ENCODE measurements at places on chromosomes 6 and 20.

GRCh38 chr6:152004036-152004566 lies 196.6 kb downstream of the ESR1 start:
- DNase-seq, result no peak

- DNase-seq, result no peak
These were observed 1.3 kb downstream of the PTGIS start for GRCh38 chr20:49566401-49567364.

DNA sequence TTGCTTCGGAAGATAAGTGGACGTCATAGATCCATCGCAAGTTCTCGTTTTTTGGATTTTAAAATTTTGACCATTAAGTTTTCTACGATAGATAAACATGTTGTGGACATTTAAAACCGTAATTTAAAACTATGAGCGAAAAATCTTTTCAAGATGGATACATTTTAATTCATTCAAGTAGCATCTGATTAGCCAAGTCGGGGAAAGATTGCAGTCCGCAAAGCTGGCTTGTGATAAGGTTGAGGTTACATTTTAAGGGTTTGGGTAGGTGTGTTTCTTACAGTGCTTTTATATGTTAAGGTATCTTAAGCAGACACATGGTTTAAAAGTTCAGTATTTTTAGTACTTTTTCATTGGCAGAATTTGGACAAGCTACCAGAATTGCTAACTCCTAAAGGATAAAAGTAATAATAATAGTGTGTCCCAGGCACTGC lies 1.2 kb downstream of the WTAP start:
- DNase-seq, result no peak

- DNase-seq, result no peak
These were observed 1.8 kb upstream of the CLVS2 start for GRCh38 chr6:122994256-122994655.

DNA sequence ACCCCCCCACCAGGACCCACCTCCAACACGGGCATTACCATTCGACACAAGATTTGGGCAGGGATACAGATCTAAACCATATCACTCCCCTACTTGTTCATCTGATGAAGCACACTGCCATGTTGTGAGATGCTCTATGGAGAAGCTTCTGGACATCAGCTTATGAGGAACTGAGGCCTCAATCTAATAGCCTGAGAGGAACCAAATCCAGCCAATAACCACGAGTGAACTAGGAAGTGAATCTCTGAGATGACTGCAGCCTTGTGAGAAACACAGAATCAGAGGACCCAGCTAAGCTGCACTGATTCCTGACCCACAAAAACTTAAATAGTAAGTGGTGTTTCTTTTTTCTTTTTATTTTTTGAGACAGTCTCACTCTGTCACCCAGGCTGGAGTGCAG lies 21.6 kb upstream of the ZBTB2 start:
- DNase-seq, result no peak

DNA sequence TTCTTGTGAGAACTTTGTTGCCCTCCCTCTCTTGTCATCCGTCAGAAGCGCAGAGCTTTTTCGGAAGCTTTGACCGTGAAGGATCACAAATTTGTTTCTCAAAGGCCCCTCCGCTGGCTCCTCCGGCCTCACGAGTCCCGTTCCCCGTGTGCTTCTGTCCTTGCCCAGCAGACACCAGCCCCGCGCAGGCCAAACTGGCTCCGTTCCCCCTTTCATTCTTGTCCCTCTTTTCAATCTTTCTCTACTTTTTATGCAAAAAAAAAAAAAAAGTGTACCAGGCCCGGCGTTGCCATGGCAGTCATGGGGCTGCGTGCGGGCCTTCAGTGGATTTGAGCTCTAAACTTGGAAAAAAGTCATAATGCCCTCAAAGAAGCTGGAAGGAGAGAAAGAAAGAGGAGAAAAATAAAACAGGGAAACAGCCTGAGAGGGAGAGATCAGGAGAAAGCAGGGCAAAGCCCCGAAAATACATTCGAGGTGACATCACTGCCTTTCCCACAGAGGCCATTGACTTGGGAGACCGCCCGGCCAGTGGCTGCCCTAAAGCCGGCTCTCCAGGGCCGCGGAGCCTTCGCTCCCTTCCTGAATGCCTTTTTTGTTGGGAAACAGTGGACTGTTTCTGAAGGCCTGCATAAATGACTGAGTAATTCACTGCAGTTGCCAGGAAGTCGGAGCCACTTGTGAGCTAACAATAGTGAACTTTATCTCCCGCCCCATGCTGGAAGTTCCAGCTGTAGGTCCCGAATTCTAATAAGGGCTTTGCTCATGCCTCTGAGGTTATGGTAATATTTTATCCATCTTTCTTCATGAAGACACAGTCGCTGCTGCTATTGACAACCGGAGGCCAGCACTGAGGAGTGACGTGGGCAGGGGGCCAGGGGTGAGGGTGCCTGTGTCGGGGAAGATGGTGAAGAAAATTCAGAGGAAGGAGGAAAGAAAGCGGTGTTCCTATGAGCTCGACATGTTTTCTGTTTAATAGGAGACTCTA lies 670.9 kb downstream of the QKI start:
- DNase-seq, result no peak

DNA sequence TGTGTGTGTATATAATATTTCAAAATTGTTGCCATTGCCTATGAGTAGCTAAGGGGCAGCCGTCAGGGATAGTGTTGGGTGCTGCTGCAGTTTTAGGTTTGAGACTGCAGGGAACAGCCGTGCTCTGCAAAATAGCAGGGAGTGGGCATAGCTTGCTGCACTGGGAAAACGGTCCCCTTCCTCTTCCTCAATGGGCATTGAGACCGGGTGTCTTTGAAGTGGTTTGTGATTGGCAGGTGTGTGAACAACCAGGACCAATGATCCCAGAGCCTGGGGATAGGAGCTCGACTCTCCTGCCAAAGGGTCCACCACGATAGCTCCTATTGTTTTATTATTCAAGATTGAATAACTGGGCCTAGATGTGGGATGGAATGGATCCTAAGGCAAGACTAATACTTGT lies 5.1 kb upstream of the EBF4 start:
- no peak for DNase-seq

DNA sequence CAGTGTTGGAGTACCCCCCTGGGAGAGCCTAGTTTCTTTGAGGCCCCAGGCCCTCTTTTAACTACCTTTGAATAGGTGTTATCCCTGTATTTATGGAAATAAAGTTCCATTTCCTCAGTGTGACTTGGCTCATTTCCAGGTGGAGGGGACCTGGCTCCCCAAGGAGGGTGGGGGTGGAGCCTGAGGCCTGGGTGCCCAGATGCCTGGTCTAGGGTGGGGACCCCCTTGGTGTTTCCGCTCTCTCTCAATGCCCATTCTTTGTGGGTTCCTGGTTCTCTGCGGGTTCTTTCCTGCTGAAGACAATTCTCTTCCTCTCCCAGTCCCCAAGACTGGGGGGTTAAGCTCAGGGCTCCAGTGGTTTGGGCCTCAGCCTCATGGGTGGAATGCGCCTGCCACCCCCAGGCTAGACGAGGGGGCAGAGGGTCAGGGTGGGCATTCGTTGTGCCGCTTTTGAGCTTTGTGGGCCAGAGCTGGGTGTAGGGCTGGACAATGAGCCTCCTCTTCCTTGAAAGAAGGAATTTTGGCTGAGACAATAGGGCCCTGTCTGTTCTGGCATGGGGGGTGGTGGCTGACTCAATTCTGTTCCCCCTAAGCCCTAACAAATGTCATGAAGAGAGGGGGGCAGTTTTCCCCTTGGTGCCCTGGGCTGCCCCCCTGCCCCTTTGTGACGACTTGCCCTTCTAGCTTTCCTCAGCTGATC lies 686 bp upstream of the EGFL8 start:
- DNase-seq, result no peak

GRCh38 chr6:46078294-46078693 lies 51.5 kb upstream of the ENPP4 start:
- no peak for DNase-seq

GRCh38 chr20:51532577-51533191 lies 9.8 kb downstream of the NFATC2 start:
- no peak for DNase-seq

DNA sequence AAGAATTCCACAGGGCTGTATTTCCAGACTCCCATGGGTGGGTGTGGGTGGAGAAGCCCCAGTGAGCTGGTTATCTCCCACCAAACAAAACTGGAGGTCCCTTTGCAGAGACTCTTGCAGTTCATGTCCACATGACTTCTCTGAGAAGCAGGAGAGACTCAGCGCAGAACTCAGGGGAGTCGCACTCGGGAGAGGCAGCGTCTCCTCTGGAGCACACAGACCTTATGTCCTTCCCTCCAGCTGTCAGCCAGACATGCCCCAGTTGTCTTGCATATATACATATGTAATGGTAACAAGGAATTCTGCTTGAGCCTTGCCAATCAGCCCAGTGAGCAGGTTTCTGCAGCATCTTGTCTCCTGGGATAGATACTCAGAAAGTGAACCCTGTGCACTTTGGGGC lies 23.8 kb downstream of the MYT1 start:
- DNase-seq, result no peak

DNA sequence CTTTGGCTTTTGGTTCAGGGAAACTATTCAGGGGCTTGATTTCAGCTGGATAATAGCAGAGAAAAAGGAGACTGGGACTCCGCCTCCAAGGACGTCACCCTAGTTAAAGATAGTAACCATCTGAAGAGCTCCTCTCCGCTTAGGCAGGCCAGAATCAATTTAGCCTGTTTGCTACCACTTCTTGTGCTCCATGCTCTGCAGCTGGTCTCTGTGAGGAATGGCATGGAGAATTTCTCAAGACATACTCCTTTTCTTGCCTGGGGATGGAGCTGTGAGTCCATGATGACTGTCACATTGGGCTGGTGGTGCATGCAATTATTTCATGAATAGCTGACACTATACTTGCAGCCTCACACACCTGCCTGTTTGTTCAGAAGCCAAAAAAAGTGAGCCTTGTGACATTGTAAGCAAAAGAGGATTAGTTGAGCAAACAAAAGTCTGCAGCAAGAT lies 61.4 kb downstream of the TXLNB start:
- DNase-seq, result no peak

DNA sequence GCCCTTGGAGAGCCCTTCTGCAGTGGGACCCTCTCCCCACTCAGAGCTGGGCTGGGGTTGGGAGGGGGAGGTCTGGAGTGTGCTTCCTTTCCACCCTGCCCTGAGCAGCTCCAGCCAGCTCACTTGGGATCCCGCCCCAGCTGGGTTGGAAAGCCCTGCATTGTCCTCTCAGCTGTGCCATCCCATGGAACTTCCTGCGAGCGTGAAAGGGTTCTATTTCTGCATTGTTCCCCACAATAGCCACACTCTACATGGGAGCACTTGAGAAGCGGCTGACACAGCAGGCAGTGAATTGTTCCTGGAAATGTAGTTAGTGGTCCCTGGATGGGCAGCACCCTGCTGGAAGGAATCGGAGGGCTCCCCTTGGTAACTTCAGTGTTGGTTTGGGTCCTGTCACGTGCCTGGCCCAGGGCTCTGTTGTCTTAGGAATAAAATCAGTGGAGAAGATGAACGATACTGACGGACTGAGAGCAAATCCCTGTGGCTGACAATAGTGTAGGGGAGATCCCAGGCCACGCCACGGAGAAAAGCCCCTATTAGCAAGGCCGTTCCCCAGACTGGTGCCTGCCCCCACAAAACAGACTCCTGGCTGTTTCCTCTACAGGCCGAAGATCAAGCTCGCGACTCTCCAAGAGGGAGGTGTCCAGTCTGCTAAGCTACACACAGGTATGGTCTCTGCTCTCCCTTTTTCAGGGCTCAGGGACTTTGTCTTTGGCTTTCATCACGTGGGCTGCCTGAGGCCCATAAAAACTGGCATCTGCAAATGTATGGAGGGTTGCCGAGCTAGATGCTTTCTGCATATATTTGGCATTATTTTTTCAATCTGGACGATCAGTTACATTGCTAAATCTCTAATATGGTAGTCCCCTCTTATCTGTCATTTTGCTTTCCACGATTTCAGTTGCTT lies 18.8 kb downstream of the DNMT3B start:
- no peak for DNase-seq

- no peak for DNase-seq
These were observed 207.3 kb downstream of the PLCB1 start for GRCh38 chr20:8339349-8339748.

DNA sequence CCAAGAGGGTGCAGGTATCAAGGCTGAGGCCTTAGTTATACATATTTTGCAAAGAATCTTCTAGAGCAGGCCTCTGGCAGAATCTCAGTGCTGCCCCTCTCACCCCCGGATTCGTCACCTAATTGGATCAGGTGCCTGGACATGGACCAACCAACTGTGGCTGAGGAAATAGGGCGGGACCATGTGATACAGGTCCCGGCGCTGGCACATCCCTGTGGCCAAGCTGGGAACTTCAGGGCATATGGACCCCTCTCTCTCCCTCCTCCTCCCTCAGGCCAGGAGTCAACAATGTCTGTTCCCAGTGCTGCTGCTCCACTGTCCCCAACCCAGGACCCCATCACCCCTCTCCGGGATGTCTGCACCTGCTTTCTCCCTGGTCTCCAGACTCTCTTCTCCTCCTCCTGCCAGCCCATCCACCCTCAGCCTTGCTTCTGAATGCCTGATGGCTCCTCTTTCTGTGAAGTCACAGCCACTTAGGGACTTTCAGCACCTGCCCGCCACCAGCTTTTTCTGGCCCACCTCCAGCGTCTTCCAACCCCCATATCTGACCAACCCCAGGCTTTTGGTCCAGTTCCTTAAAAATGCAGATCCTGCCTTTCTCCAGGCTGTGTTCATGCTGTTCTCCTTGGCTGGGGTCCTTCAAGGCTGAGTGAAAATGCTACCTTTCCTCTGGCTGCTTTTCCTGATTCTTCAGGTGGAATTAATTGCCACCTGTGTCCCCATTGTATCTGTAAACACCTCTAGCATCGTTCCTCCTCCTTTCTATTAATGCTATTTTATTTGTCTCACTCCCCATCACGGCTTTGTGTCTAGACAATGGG lies 19.0 kb upstream of the MLN start:
- no peak for DNase-seq

GRCh38 chr20:20079102-20079784 lies 26.9 kb downstream of the CFAP61 start:
- no peak for DNase-seq

DNA sequence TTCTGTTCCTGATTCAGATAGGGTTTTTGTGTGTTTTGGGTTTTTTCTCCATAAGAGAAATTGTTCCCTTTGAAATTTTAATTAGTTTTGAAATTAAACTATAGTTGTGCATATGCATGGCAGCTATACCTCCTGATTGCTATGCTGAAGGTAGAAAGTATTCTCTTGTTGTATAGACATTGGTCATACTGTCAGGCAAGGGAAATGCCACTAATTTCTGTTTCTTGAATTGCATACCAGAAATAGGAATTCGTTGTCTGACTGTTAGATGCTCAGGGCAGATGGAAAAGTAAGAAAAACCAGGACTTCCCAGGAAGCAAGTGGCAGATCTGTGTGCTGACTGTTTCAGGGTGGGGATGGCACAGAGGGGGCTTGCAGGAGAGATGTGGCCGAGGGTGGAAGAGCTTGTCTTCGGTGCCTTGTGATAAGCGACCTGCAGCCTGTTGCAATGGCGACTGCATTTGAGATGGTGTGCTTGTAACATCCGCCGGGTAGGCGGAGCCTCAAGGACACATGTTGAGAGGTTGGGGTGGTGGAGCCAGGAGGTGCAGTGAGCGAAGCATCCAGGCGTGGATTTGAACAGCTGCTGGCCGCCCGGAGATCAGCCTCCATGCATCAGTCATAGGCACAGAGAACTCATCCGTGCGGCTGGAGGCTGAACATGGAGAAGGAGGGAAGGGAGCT lies 42.8 kb downstream of the RREB1 start:
- DNase-seq, result no peak

GRCh38 chr6:633611-634010 lies 23.3 kb downstream of the HUS1B start:
- no peak for DNase-seq

- DNase-seq, result no peak
These were observed 47.7 kb downstream of the SLC2A12 start for GRCh38 chr6:134004714-134005113.

Measured in stimulated activated CD4-positive, alpha-beta T cell treated with anti-CD3 and anti-CD28 coated beads, Interleukin-12 subunit alpha, Interleukin-12 subunit beta, amount 100 ng/mL, for 24 hours (primary cell).